GM04504 (cell line): ENCODE measurements at places on chromosomes 13 and 19.

- DNase-seq: no peak
These were observed 39.6 kb downstream of the STK24 start for GRCh38 chr13:98537306-98537705.

- no peak for DNase-seq
These were observed 11.4 kb downstream of the CARD8 start for GRCh38 chr19:48244281-48244680.

DNA sequence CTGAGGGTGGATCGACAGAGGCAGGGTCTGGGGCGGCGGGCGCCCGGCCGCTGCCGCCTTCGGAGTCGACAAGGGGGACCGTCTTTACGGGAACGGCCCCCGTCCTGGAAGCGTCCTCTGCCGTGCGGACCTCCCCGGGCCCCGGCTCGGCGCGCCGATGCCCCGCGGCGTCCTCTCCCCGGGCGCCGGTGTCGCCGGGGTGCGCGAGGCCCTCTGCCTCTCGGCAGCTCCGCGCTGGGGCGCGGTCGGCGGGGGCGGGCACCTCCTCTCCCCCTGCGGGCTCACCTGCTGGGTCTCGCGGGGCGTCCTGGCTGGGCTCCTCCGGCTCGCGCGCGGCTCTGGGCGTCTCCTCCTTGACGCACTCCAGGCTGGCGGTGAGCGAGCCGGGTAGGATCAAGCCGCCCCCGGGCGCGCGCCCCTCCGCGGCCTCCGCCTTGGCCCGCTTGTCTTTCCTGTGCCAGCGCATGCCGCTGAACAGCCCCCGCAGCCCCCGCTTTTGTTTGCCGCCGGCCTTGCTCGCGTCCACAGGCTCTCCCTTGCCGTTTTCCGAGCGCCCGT, 1.5 kb downstream of the AMER2 start:
- DNase-seq: no peak

- DNase-seq: no peak
These were observed 57.4 kb upstream of the RCBTB2 start for GRCh38 chr13:48590141-48590901.

GRCh38 chr19:13665125-13665905, 99.0 kb upstream of the MRI1 start:
- no peak for DNase-seq

GRCh38 chr13:75052616-75053015, 429.4 kb downstream of the TBC1D4 start:
- no peak for DNase-seq

- DNase-seq: no peak
These were observed 5.9 kb downstream of the SLAIN1 start for GRCh38 chr13:77703408-77703807.

DNA sequence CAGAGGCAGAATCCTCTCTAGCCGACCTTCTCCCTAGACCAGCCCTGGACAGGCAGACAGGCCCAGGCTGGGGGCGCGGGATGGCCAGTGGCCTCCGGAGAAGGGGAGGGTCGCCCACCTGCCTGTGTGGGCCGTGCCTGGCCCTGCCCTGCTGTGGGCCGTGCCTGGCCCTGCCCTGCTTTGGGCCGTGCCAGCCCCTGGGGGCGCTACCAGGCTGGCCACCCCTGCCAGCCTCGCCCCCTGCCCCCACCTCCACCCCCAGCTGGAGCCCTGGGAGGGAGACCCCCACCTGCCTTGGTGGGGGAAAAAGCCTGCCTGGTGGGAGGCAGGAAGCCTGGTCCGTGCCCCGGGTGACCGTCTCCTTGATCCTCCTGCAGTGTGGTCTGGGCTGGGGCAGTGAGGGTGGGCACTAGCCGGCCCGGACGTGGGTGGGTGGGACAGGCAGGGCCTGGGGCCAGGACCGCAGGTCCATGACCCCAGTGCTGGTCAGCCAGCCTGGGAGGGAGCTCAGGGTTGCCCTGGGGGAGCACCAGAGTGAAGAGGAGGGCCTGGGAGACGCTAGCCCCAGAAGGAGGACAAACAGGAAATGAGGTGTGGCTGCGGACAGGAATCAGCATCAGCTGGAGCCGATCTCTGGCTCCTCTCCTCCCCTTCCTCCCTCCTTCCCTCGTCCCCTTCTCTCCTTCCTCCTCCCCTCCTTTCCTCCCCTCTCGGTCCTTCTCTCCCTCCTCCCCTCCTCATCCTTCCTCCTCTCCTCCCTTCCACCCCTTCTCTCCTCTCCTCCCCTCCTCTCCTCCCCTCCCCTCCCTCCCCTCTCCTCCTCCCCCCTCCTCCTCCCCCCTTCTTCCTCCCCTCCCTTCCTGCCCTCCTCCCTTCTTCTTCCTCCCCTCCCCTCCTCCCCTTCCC, 5.1 kb upstream of the MKNK2 start:
- DNase-seq: peak; percentile 71

DNA sequence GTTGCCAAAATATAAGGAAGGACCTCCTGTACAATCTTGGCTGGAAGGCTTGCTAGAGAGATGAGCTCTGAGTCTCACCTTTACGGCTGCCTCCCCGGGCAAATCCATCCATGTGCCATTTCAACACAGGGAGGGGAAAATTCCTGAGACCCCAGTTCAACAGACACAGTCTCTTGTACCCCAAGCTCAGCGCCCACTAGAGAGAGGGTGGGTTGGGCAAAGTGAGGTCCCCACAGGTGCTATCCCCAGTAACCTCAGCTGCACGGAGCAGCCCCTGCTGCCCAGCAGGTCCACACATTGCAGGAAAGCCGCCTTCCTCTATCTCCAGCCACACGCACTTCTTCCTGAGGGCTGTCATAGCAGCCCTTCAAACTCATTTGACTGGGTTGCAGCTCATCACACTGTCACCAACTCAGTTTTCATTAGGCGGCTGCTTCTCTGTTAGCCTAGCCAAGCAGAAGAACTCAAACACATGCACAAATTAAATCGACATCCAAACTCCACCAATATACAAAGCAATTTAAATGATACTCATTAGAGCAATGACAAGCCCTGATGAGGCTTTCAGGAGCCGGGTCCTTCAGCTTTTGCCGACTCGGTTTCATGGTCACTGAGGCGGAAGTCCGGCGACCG, 80.4 kb downstream of the TSHZ3 start:
- DNase-seq: no peak

DNA sequence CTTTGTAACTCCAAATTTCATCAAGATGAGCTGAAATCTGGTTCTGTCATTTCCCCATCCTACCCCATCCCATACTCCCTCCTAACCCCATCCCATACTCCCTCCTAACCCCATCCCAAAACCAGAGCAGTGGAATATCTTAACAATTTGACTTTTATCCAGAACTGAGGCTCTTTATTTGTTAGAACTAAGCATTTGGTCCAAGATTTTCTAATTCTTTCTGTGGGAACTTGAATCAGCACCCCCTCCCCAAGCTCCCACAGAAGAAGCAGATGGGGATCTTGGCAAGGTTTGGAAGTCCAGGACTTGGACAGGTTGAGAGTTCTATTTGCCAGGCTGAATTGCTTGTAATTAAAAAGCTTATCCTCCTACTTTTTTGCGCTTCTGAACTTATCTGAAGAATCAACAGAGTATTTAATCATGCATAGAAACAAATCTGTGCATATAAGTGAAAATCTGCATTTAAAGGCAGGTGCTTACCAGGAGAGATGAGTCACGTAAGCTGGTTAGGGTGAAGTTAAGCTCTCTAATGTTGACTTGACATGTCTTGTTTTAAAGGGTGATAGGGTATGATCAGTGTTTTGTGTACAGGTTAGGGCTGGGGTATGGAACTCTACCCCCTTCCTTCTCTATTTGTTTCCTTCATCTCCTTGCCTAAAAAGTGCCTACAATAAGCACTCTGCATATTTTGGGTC, 111.1 kb downstream of the COG6 start:
- DNase-seq: no peak

- no peak for DNase-seq
These were observed 1041.3 kb upstream of the SPRY2 start for GRCh38 chr13:81382246-81382645.

GRCh38 chr19:48398102-48398374, 4.6 kb downstream of the GRIN2D start:
- no peak for DNase-seq

DNA sequence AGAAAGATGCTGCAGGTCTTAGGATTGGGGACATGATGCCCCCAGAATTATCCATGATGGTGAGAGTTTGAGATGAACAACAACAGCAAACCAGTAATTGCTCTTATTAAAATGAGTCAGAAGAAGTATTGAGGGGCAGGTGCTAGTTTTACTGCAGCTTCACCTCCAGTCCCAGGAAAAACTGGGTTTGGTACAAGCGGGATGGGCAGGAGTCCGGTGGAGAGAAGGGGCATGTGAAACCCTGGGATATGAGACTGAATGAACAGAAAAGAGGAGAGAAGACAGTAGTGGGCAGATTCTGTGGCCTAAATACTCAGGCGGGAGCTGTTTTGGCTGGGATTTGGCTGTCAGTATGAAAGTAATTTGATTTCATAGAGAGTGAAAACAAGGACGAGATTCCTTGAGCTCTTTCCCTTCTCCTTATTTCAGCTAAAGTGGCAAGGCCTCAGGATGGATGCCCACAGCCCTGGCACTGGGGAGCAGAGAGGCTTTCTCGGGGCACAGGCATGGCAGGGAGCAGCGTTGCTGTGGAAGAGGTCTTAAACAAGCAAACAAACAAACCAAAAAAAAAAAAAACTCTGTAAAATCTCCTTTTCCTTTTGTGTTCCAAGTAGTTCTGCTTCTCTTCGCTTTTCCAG, 30.7 kb downstream of the NFIX start:
- no peak for DNase-seq

GRCh38 chr19:43957891-43958290, 6.9 kb downstream of the ZNF221 start:
- DNase-seq: peak; percentile 58

DNA sequence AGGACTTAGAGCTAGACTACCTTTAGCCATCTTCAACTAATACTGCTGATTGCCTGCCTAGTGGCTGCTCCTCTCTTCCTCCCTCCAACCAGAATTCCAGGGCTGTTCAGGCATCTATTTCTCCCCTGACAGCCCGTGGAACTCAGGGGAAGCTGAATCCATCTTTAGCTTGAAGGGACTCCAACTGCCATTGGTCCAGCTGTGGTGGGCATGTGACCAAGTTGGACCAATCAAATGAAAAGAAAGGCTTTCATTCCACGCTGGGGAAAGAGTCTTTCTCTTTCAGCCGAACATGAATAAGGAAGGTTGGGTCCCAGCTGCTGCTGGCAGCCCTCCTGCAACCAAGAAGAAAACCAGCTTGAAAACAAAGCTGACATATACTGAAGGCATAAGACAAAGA, 168.5 kb upstream of the OBI1 start:
- no peak for DNase-seq

- DNase-seq: no peak
These were observed 22.0 kb downstream of the NDFIP2 start for GRCh38 chr13:79502859-79503468.

GRCh38 chr19:15072930-15073647, 8.9 kb upstream of the OR1I1 start:
- DNase-seq: no peak

- no peak for DNase-seq
These were observed 91.3 kb downstream of the SPRY2 start for GRCh38 chr13:80249516-80250212.

- no peak for DNase-seq
These were observed 908.9 kb upstream of the MIR17HG start for GRCh38 chr13:90438576-90438975.

GRCh38 chr19:17953869-17954268, 13.0 kb upstream of the KCNN1 start:
- DNase-seq: no peak

- DNase-seq: no peak
These were observed 729 bp upstream of the MADCAM1 start for GRCh38 chr19:495402-496111.

DNA sequence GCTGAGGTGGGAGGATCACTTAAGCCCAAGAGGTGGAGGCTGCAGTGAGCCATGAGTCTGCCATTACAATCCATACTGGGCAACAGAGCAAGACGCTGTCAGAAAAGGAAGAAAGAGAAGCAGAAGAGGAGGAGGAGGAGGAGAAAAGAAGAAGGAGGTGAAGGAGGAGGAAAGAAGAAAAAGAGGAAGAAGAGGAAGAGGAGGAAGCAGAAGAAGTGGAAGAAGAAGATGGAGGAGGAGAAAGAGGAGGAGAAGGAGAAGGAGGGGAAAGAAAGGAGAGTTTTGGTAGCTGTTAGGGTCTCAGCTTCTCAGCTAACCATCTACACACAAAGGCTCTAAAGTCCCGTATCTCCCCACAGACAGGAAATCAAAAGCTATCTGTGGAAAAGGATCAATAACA, 23.7 kb upstream of the PLEKHF1 start:
- DNase-seq: no peak
